ENCODE measurements at places on chromosomes 6 and 20.
A peak's percentile ranks its signal among the peaks of the same experiment; 100 is the strongest.

GRCh38 chr20:57621421-57622200 lies 1.4 kb upstream of the ZBP1 start:
- no peak for DNase-seq

DNA sequence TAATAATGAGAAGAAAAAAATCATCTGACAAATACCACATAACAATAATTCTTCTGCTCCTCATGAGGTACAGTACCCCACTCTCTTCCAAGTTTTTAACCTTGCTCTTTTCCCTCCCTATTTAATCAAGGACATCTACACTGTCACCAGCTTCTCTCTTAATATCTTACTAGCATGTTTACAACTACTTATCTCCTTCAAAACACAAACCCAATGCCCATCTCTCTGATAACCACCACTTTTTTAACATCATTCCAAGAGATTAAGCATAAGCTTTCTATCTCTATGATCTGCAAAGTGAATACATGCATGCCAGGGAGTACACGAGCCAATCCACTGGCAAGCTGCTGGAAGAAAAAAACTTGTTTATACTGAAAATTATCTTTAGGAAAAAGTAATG lies 10.3 kb downstream of the CEP85L start:
- no peak for DNase-seq

DNA sequence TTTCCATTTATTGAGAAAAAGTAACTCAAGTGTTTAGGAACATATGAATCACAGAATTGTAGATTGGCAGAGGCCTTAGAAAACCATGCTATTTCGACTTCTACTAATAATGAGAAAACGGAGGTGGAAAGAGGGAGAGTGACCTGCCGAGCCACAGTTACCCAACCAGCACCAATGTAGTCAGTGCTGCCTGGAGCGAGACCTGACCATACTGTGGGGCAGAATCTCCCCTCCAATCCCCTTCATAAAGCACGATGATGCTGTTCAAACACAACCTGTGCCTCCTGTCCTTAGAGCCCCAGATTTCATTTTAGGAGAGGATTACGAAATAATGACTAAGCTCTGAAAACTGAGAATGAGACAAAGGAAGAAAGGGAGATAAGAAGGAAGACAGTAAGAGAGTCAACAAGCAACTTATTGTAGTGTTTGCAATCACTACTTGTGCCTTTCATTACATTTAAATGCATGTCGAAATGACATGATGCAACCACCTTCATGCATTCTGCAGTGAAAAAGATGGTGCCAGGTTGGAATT lies 70.6 kb downstream of the ATXN1 start:
- no peak for DNase-seq

DNA sequence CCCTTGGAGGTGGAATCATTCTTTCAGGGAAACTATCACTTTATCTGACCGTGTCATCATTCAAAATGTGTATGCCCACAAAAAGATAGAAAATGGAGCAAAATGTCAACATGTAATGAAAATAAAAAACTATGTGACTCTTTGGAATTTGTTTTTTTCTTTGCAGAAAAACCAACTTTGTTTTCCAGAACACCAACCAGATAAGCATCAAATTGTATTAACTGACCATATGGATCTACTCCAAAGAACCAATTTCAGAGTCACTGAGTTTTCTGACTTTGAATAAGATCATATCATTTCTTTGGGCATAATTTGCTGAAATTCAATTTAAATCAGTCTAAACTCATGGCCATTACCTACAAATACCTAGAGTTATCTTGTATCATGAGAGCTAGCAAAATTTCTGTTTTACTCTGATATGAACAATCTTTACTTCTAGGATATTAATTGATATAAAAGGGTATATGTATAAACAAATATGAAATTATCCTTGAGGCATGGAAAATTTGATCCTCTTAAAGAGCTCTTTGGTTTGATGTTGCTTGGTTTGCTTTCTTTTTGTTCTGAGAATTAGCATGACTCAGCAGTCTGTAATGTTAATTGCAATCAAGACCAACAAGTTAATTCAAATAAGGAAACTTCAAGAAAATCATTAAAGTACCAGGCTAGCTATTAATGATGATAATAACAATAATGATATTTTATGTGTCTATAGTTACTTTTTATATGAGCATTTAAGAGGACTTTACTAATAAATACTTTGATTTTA lies 444.4 kb upstream of the MARCKS start:
- no peak for DNase-seq

GRCh38 chr6:108638993-108639392 lies 78.3 kb downstream of the FOXO3 start:
- DNase-seq: no peak

DNA sequence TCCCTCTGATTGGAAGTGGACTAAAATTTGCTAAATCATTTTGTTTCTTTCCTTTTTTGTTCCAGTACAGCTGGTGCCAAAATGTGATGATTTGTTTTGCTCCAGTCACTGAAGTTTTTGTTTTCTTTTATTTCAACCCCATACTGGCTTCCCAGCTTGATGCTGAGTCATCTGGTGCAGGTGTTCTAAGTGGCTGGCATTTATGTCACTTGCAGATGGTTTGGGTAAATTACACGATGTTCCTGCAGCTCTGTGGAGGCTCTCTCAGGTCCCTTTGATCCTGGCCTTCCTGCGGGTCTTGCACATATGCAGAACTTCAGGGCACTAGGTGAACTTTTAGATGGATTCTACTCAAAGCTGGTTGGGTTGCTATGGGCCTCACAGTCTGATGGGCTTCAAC lies 577.7 kb downstream of the HAO1 start:
- DNase-seq: no peak

DNA sequence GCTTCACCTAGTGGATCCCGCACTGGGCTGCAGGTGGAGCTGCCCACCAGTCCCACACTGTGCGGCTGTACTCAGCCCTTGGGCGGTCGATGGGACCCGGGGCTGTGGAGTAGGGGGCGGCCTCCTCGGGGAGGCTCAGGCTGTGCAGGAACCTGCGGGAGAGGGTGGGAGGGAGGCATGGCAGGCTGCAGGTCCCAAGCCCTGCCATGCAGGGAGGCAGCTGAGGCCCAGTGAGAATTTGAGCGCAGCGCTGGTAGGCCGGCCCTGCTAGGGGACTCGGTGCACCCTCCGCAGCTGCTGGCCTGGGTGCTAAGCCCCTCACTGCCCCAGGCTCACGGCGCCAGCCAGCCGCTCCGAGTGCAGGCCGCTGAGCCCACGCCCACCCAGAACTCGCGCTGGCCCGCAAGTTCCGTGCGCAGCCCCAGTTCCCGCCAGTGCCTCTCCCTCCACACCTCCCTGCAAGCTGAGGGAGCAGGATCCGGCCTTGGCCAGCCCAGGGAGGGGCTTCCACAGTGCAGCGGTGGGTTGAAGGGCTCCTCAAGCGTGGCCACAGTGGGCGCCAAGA lies 1407.6 kb downstream of the EPHA7 start:
- DNase-seq: no peak

DNA sequence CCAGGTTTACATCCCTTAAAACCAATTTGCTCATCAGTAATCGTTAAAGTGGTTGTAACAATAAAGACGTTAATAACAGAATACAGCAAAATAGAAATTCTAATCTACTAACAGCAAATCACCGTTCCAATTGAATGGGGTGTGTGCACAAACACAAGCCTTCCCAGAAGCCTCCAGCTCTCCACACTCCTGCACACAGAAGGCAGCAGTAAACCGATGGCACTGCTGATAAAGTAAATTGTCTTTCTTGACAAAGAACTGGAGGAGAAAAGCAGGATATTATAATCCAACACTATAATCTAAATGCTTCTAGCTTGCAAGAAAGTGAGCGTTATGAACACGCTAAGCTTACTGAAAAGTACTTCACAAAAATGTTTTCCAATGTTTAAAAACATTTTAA lies 7.0 kb downstream of the ZNF217 start:
- DNase-seq: no peak

GRCh38 chr20:1401451-1401907 lies 8.6 kb upstream of the FKBP1A start:
- DNase-seq: no peak

DNA sequence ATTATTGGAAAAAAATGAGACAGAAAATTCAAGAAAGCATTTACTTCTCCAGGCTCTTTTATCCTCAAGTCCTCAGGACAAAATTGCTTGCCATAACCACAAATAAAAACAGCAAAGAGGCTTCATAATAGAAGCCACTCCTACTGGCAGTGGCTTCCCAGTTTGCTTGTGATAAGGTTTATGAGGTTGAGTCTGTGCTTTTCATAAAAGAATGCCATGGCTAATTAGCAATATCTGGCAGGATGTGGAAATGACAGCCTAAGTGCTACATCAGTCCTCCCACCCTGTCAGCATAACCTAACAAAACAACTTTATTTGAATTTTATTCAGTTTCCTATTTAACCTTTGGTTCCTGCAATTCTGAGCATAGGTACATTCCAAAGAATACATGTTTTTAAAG lies 80.9 kb upstream of the HTR1E start:
- DNase-seq: no peak

DNA sequence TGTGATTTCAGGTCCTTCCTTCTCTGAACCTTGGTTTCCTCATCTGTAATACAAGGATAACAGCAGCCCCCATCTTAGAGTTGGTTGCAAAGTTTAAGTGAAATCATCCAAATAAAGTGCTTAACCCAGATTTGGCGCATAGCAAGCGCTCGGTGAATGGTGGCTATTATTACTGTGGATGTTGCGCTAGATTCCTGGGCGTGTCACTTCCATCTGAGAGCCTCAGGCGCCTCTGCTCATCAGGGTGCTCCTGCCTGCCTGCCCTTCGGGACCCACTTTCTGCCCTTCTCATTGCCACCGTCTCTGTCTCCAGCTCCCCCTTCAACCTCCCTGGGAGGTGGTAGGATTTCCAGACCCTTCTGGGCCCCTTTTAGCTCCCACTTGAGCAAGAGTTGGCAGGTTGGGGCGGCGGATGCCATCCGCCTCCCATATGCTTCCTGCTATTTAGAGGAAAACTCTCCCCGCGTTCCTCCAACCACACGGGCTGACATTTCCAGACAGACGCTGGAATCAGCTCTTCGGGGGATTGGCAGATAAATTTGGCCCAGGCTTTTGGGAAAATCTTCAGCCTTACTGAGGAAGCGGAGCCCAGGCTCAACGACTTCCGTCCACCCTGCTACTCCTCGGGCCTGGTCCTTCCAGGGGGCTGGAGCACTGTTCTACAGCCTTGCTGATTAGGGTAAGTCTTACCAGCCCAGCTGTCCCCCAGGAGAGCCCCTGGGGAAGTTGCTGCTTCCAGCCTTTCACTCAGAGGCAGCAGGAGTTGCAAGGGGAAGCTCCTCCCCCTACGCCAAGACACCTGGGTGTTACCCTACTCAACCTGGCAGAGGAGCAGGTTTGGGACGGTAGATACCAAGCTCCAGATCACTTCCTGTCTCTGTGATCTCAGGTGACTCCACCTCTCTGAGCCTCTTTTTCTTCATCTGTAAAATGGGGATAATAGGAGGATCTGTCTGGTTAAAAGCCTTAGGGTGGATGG lies 71.5 kb downstream of the DLGAP4 start:
- no peak for DNase-seq

- DNase-seq: no peak
These were observed 58.9 kb upstream of the SERINC1 start for GRCh38 chr6:122530440-122531046.

DNA sequence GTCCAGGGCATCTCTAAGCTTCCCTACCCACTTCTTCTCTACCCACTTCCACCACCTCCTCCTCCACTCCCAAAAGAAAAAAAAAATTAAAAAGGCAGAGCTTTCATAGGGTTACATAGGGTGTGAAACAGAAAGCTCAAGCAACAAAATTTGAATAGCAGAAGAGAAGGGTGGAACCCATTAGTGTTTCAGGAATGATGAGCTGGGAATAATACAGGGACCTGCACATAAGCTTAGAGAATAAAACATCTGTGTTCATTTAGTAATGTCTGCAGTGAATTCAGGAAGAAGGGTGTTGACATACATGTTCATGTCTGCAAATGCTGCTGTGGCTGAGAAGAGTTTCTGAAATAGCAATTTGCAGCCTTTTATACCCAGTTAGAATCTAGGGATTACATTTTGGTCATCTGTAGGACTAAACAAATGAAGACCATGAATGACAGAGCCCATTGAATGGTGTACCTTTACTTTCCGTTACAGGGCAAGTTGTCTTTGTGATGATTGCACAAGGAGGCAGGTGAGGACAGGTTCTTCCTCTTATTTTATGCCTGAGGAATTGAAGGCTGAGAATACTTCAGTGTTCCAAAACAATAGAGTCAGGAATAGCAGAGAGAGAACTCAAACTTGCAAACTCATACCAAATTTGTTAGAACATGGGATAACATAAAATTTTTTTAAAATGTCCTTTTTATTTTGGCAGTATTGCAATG lies 975.1 kb downstream of the TFAP2A start:
- DNase-seq: no peak

DNA sequence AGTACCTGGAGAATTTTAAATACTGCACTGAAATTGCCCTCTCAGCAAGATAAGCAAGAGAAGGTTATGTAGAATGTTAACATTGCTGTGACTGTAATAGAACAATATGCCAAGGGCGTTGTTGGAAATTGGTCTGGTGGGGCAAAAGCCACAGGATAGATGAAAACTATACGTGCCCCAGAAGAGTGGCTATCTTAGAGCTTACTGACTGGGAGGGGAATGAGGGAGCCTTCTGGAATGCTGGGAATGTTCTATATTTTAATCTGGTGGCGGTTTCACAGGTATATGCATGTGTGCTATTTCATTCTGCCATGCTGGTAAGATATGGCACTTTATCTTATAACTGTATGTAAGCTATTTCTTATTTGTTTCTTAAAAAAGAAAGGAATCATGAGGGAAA lies 35.2 kb upstream of the YWHAB start:
- no peak for DNase-seq

GRCh38 chr6:87529221-87529620 lies 56.4 kb downstream of the SLC35A1 start:
- DNase-seq: no peak

- DNase-seq: no peak
These were observed 191.6 kb downstream of the ADAT2 start for GRCh38 chr6:143258945-143259344.

DNA sequence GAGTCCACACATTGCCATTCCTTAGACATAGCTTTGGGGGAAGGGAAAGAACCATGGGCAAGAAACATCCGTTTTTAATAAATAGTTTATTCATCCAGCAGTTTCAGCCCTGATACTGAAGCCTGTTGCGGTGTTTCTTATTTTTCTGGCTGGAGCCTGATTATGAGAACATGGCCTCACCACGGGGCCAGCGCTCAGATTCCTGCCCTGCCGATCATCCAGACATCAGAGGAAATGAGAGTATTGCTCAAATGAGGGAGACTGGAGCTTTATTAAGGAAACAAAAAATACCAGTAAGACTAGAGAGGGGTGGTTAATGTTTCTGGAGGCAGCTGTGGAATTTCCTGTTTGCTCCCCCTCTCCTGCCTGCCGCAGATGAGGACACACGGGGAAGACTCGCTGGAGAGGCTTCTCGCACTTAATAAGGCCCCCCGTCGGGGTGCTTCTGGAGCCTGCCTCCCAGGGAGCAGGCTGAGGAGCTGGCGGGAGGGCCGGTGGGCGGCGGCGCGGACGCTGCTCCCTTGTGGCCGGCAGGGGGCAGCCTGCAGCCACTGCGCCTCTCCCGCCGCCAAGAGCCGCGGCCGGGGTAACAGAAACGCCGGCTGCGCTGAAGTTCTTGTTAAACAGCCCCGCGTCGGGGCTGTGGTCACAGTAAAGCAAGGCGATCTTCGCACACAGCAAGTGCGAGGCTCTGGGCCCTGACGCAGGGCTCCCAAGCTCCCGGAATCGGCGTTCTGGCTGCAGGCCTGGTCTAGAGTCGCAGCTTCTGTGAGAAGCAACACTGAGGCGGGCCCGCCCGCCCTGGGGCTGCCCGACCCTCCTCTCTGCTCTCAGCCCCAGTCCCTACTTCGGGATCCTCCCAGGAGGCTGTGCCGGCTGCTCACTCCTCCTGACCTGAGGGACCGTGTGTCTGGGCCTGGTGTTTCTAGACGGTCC lies 17.5 kb downstream of the LEMD2 start:
- peak; percentile 80 for DNase-seq

- no peak for DNase-seq
These were observed 16.3 kb downstream of the BMP2 start for GRCh38 chr20:6783752-6784151.

All from lower lobe of right lung (tissue), 2 donors.